ENCODE measurements at places on chromosomes 3 and 15.

GRCh38 chr3:189781415-189781814 lies 150.2 kb downstream of the TP63 start:
- no peak for DNase-seq

- DNase-seq: no peak
These were observed 15.3 kb downstream of the PIGB start for GRCh38 chr15:55334371-55334770.

DNA sequence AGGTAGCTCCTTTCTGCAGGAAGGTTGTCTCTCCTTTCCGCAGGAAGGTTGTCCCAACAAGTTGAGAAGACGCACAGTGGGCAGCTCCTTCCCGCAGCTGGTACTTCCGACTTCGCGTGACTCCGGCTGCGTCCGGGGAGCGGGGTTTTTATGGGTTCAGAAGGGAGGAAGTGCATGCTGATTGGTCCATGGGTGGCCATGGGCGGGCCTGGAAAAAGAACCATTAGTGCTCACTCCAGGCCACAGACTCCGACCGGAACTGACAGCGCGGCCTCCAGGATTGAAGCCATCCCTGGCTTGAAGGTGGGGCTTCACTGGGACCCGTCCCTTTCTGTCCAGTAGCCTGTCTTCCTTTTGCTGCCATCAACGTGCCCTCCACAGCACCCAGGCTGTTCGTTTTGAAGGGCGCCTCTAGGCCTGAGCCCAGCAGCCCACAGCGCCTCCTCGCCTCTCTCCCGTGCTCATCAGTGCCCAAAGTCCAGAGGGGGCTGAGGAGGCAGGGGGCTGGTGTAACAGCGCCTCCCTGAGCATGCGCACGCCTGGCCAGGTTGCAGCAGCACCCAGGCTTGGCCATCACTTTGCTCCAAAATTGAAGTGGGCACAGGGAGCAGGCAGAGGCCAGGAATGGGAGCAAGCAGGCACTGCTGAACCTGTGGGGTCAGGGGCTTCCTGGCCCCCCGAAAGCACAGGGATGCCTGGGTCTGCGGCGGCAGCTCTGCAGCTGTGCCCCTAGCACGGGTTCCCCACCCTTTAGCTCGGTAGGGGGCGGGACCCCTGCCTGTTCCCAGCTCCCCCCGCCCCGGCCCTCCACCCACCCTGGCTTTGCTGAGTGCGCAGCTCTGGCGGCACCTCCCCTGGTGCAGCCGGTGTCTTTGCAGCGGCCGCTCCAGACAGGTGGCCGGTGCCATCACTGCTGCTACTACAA lies 330.6 kb upstream of the MCTP2 start:
- no peak for DNase-seq

DNA sequence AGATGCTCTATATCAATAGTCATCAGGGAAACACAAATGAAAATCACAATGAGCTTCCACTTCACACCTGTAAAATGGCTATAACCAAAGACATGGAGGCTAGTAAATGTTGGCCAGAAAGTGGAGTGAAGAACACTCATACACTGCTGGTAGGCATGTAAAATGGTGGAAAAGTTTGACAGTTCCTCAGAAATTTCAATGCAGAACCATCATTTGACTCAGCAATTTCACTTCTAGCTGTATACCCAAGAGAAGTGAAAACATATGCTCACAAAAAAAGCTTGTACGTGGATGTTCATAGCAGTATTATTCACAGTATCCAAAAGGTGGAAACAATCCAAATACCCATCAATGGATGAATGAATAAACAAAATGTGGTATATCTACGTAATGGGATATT lies 19.2 kb upstream of the TOP2B start:
- DNase-seq: no peak

- no peak for DNase-seq
These were observed 45.9 kb downstream of the SLC12A8 start for GRCh38 chr3:125166599-125167136.

- DNase-seq: no peak
These were observed 64.0 kb downstream of the SLC9C1 start for GRCh38 chr3:112230033-112230432.

DNA sequence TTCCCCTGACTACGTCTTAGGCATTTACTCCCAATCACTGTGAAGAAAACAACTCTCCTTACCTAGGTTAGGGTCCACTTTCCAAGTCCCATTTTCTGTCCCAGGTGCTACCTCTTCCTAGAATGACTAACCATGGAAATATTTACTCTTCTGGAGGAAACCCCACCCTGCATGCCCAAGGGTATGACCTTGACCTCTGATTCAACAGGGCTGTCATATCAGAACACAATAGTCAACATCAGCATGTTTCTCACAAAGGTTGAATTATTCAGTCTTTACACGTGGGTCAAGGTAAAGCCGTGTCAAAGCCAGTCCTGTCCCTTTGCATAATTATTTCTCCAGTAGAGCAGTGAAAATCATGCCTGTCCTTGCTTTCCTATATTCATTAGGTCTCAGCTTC lies 4.3 kb upstream of the FRMD5 start:
- DNase-seq: no peak

DNA sequence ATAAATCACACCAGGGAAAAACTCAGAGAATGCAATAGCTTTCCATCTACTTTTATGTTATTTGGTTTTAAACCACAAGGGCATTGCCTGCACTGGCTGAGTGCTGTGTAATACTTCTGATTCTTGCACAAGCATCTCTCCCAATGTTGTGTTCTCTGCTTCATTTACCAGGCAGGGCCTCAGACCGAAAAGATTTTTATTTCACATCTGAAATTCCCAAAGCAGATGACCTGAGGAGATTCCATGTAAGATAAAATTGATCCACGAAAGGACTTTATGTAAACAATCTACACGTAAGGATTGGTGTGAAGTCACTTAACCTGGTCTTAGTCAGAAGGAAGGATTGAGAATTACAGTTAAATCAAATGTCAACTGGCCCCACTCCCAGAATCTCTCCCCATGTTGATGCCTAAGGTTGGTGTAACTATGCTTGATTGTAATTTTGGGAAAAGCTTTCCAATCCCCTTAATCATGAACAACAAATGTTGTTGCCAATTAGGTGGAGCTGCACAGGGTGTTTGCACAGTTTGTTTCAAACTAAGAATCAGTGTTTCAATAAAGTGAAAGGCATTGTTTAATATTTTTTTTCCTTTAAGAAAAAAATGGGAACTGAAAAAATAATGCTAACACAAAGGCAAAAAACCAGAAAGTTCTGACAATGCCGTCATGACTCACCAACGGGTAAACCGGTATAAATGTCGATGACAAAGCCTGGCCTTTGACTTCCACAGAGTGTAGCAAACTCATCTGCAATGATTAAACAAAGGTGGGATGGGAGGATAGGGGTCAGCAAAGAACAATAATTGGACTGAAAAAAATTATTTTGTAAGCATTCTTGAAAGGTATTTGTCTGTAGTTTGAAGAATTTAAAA lies 128.6 kb downstream of the DUT start:
- no peak for DNase-seq

Measured in stimulated activated CD4-positive, alpha-beta T cell treated with anti-CD3 and anti-CD28 coated beads, Interleukin-4, amount 100 ng/mL, for 1 hour (primary cell).